NCI-H1092 (cell line): ENCODE measurements at places on chromosomes 7 and 10.

GRCh38 chr7:119594956-119595355 lies 678.0 kb upstream of the KCND2 start:
- DNase-seq: no peak

GRCh38 chr7:129391546-129392171 lies 42.6 kb upstream of the STRIP2 start:
- no peak for DNase-seq

DNA sequence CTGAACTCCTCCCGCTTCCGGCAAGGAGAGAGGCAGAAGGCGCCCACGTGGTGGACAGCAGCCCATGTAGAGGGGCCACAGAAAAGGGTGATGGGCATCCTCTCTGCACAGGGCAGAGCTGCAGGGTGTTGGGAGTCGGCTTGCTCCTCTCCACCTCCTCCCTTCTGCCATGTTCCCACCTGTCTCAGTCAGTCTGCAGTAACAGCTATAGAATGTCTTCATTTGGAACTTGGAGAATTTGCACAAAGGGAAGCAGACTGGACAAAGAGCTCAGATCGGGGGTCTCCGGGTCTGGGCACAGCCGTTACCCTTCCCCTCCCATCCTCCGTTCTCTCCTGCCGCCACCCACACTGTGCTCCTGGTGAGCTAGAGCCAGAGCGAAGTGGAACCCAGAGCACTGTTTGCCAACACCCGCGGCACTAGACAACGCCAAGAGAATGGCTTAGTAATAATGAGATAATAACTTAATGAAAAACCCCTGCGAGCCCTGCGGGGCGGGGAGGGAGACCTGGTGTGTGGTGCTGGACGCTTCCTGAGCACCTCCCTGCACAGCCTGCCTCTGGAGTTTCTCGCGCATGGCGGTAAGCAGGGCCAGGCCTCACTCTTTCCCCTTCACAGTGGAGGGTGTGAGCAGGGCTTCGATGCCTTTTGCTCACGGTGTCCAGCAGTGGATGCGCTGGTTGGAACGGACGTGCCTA lies 254.7 kb downstream of the PAXIP1 start:
- no peak for DNase-seq

- DNase-seq: no peak
Observed at GRCh38 chr7:14048889-14049288, 59.4 kb upstream of the ETV1 start.

DNA sequence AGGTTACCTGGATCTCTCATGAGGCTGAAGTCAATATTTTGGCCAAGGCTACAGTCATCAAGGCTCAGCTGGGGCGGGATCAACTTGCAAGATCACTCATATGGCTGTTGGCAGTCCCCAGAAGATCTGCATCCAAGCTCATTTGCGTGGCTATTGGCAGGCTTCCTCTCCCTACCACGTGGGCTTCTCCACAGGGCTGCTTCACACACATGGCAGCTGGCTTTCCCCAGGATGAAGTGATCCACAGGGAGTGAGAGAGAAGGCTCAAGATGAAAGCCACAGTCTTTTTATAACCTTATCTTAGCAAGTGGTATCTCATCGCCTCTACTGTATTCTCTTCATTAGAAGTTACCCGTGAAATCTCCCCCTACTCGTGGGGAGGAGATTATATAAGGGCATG lies 167.4 kb downstream of the TMEM26 start:
- DNase-seq: no peak

DNA sequence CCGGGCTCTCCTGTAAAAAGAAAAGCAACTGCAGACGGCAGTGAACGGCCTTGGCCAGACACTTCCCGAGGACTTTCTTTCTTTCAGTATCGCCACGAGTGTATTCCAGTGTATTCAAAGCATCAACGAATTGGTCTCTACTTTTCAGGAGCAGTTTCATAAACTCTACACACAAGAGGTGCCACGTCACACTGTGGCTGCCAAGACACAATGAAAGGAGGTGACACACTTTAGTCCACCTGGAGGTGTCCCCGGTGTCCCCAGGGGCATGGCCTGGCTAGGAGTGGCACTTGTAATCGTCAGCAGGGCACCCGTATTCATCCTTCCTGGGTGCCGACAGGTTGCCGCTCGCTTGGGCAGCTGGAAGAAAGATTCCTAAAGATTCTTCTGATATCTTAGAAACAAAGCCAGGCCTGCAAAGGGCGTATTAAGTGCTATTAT lies 5.0 kb downstream of the TNS3 start:
- no peak for DNase-seq

DNA sequence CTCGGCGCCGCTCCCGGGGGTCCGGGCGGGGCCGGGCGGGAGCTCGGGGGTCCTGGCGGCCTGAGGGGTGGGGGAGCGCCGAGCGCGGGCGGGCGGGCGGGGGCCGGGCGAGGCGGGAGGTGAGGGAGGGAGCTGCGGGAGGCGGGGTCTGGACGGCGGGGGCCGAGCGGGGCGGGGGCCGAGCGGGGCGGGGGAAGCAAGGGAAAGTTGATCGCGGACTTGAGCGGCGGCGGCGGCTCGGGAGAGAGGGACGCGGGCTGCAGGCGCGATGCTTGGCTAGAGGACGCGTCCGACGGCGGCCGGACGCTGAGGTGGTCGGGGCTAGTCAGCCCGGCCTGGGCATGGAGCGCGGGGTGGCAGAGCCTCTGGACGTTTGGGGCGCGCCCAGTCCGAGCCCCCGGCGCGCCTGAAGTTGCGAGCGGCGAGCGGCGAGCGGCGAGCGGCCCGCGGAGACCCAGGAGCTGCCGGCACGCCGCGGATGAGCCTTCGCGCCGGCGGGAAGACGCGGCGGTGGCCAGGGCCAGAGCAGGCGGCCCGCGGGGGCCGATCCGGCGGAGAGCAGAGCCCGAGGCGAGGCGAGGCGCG lies at the start of gene CDH23:
Gene CDH23, plus strand, starts transcription at position 210 of the 585 bp plus-strand sequence. CDS start 42,912 bp downstream, outside the sequence.
- DNase-seq: no peak

GRCh38 chr7:111528331-111528730 lies 34.0 kb downstream of the IMMP2L start:
- DNase-seq: no peak

DNA sequence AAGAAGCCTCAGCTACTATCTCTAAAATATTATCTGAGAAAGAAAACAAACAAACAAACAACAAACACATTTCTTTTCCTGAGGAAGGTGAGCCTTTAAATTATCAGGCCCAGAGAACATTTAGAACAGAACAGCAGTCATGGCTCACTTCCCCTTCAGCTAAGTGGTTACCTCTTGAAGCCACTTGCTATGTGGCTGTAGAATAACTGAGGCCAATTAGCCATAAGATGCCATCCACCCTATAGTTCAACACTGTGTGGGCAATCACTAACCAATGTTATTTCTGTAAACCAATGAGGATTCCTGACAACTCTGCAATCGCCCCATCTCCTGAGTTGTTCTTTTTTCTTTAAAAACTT lies 3.7 kb upstream of the UPP1 start:
- DNase-seq: no peak

- no peak for DNase-seq
Observed at GRCh38 chr10:97762056-97762455, 9.7 kb downstream of the SFRP5 start.

DNA sequence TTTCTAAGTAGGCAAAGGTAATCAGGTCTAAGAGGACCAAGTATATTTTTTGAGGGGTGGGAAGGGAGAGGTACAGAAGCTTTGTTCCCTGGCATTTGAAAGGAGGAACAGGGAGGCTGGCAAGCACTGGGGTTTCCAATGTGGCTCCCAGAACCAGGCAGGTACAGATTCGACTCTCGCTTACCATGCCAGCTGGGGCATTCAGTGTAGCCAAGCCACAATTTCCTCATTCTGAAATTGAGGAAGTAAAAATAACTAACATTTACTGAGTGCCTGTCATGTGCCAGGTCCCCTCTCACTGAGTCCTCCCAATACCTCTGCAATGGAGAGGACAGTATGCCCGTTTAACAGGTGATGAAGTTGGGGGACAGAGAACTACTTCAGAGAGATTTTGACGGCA lies 45.9 kb upstream of the BET1 start:
- DNase-seq: no peak

- no peak for DNase-seq
Observed at GRCh38 chr10:103125323-103126267, 67.5 kb downstream of the NT5C2 start.
